ENCODE measurements at places on chromosomes 12 and 14.

DNA sequence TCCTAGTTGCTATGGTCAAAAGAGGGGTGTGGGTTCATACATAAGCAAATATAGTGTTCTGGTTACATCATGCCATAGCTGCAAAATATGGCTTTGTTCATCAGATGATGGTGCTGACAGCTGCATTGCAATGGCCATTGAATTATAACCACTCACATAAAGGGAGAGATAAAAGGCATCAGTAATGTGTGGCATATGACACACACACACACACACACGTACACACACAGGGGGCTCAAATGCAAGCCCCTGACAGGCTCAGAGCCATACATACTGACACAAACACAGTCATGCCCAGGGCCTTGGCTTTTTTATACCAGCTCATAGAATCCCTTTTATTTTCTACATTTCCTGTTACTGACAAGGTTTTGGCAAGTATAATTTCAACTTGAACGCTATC, 698.9 kb downstream of the BCL11B start:
- no peak for DNase-seq

- no peak for DNase-seq
These were observed 41.3 kb upstream of the BCL7A start for GRCh38 chr12:121980191-121980891.

DNA sequence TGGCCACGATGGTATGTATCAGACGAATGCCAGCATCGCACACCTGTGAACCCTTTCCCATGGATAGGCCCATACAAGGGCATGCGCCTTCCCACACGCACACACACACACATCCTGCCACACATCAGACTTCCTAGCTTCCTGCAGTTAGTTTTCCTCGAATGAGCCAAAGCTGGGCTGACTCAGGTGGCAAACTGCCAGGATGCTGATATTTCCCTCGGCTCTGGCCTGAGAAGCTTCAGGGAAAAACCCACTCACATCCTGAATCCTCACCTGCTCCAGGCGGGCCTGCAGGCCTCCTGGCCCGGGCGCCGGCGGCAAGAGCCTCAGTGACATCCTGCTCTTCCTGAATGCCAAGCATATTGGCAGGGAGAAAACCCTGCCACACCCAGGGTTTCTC, 22.4 kb downstream of the CALM1 start:
- DNase-seq: no peak

- DNase-seq: no peak
These were observed 35.4 kb downstream of the RAD52 start for GRCh38 chr12:913919-914698.

GRCh38 chr12:31370531-31371255, 44.7 kb upstream of the SINHCAF start:
- no peak for DNase-seq

GRCh38 chr14:105290621-105291346, 10.0 kb downstream of the BRF1 start:
- DNase-seq: no peak

DNA sequence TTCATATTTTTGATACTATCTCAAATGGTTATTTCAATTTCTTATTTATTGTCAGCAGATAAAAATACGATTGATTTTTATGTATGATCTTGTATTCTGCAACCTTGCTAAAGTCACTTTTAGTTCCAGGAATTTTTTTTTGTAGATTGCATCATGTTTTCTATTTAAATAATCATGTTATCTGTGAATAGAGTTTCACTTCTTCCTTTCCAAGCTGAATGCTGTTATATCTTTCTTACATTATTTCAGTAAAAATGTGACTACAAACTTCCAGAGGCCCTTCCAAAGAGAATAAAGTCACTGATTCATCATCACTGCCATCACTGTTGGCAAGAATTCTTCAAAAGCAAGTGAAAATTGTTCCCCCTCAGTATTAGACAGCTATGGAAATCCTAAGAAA, 104.7 kb upstream of the RAP1B start:
- DNase-seq: no peak

- no peak for DNase-seq
These were observed 33.3 kb upstream of the FGF6 start for GRCh38 chr12:4478933-4479332.

- DNase-seq: no peak
These were observed 81.0 kb downstream of the ADGRD1 start for GRCh38 chr12:131034631-131035244.

- DNase-seq: no peak
These were observed 33.1 kb downstream of the PHETA1 start for GRCh38 chr12:111335811-111336210.

GRCh38 chr12:62448436-62448835, 18.2 kb upstream of the MON2 start:
- DNase-seq: no peak

- peak; percentile 68 for DNase-seq
These were observed 3.4 kb downstream of the GPR84 start for GRCh38 chr12:54360717-54361456.

- no peak for DNase-seq
These were observed 324 bp downstream of the POLE start for GRCh38 chr12:132686825-132687210.

Data from activated T-cell treated with anti-CD3 and anti-CD28 coated beads, Interleukin-2, amount 50 U/mL, for 24 hours (primary cell).